ENCODE measurements at places on chromosomes 16 and 17.

DNA sequence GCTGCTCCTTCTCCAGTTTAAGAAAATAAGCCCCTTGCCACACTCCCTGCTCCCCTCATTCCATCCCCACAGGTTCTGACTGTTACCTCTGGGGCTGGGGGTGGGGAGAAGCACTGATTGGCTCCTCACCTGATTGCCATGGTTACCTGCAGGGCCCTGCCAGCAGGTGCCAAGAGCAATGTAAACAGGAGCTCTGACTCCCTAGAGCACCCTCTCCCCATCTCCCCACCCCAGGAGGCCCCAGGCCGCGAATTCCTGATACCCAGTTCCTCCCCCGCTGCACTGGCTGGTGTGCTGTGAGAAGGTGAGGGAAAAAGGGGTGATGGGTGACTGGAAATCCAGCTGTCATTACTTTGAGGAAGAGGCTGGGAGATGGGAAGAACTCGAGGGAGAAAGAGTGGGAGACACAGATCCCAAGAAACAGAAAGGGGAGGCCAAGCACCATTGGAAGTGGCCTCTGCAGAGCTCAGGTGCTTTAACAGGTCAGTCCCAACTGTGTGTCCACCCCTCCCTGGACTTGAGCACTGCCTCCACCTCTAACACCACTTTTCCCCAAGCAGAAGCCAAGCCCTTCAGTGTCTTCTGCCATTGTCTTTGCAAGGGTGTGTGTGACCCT, 4.5 kb downstream of the PCGF2 start:
- DNase-seq, result no peak

DNA sequence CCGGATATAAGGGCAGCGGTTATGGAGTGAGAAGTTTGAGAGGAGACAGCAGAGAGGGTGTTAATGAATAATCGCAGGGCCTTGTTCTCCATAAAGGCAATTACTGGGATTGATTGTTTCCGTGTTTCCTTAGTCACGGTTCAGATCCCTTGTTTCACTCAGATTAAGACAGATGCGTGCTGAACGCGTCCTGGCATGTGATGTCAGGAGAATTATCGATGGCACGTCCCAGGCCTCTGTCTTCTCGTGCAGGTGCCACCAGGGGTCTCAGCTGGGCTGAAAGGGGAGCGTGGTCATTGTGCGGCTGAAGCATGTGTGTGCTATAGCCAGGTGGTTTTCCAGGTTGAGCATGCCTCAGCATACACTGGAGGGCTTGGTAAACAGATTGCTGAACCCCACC, 142.4 kb upstream of the NOL11 start:
- DNase-seq, result no peak

DNA sequence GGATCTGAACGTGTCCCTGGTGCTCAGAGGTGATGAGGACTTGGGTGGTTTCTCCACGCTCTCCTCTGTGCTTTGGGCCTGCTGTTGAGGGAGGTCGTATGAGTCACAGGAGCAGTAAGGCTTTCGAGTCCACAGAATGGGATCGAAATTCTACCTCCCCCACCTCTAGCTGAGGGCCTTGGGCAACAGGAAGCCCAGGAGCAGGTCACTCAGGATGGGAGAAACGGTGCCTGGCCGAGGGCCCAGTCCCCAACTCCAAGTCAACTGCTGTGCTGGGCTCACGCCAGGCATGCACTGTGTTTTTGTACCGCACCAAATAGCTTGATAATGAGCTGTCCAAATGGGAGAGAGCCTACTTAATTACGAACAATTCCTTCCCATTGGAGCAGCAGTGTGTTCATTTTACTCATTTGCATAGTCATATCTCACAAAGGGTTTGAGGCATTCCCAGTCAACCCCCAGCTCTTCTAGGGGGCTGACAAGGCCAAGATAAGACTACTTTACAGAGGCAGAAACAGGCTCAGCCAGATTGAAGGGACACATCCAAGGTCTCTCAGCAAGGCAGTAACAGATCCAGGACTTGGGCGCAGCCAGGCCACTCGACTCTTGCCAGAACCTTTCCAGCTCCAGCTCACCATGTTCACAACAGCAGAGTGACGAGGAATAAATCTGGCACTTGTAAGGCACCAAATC, 53.6 kb downstream of the WNT3 start:
- no peak for DNase-seq

DNA sequence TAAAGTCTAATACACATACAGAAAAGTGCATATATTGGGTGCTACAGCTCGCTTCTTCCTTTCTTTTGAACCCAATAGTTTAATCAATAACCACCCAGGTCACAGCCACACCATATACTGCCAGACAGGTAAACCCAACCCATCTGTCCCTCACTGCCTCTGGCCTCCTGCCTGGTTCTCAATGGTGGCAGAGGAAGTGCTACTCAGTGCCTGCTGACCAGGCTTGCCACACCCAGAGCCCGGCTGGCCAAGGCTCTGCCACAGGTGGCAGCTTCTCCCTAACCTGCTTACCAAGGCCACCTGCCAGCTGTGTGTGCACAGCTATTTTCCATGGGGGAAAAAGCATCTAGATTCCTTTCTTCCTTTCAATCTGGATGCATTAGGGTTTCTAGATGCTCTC, 584 bp downstream of the PMP22 start:
- DNase-seq, result no peak

- DNase-seq, result no peak
These were observed 5.4 kb upstream of the FSCN2 start for GRCh38 chr17:81522491-81523401.

- no peak for DNase-seq
These were observed 28.9 kb upstream of the GNA13 start for GRCh38 chr17:65085397-65085796.

DNA sequence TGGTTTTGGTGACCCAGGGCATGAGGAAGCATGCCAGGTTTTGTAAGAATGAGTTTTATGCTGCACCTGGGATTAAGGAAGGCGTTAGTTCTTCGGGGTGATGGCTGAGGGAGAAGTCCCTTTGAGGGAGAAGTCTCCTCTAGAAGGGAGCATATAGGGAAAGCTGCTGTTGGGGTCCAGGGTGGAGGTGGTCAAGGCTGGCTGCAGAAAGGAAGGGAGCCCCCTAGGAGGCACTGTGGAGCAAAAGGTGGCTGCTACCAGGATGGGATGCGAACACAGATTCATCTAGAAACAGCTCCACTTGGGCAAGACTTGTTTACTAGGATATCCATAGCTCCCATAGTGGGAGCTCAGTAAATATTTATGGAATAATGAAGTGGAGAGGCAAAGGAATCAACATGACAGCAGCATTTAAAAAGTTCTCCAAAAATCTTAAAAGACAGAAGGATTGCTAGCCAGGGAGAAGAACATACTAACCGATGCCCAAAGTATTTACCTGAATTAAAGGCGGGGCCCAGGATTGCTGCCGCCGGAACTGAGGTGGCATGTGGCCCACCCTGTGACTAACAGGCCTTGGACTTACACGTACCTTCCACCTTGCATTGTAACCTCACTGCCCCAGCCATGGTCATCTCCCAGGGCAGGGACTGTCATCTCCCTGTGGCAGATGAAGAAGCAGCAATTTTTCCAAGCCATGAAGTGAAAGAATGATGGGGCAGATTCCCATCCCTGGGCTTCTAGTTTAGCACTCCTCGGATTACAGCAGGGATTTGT, 7.1 kb upstream of the LPCAT2 start:
- DNase-seq, result no peak

- DNase-seq, result no peak
These were observed 3.2 kb upstream of the ASB16 start for GRCh38 chr17:44167181-44167861.

- DNase-seq, result no peak
These were observed 69.0 kb downstream of the MRM3 start for GRCh38 chr17:850851-851763.

DNA sequence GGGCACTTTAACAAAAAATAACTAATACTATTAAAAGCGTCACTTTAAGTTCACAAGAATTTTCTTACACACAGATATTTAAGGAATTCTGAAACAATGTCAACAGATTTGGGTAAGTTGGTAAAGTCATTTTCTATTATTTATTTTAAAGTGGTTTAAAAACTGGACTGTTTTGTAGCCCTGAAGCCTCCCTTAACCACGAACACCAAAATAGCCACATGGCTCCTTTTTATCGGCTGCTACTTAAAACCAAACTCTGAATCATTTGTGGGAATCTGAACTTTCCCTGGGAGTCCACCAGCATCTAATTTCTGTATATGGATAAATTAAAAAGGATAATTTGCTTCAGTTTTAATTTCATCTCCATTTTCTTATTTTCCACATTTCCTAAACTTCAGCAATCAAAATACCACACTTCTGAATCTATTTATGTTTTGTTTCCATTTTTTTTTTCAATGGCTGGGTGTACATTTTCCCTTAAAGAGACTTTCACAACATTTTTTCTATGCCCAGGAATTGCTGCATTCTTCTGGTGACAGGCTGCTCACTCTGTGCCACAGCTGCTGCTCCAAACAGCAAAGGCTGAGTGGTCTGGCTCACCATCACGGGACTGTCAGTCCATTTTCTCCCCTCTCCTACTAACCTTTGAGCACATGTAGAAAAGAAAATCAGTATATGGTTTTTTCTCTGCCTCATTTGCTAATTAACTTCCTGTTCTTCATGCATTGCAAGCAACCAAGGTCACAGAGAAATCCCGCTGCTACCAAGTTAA, 255.5 kb upstream of the KCNJ16 start:
- no peak for DNase-seq

GRCh38 chr17:14590459-14591250, 289.8 kb downstream of the HS3ST3B1 start:
- DNase-seq, result no peak

DNA sequence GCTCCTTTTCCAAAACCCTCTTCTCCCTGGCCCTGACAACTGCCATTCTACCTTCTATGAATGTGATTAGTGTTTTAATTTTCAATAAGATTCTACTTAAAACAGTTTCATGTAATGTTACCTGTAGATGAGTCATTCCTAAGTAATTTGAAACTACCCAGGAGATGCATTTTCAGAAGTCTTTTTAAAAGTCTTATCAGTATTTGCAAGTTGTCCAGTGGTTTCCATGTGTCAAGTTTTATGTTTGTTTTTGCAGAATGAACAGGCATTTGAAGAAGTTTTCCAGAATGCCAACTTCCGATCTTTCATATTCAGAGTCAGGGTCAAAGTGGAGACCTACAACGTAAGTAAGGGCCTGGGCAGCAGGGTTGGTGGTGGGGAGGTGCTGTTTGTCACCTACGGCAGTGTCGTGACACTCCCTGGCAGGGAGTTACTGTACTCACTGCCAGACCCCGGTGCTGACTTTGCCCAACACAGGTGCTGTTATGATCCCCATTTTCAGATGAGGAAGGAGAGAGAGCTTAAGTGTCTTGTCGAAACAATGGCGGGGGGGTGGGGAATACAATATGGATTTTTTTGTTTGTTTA, 65.0 kb downstream of the RPA1 start:
- DNase-seq, result no peak

DNA sequence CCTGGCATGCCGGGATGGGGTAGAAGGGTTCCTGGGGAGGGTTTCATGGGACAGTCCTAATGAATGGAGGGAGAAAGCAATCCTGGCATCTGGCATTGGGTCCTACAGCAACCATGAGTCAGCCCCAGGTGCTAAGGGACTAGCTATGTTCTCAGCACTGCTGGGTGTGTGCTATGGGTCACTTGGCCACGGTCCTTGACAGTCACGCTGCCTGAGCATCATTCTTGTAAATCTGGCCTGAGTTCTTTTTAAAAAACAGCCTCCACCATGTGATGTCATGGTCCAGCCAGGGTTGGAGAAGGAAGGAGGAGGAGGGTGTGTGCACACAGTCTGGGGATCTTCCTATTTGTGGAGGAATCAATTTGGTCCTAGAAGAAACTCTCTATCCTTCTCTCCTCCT, 6.2 kb upstream of the RAMP2 start:
- no peak for DNase-seq

DNA sequence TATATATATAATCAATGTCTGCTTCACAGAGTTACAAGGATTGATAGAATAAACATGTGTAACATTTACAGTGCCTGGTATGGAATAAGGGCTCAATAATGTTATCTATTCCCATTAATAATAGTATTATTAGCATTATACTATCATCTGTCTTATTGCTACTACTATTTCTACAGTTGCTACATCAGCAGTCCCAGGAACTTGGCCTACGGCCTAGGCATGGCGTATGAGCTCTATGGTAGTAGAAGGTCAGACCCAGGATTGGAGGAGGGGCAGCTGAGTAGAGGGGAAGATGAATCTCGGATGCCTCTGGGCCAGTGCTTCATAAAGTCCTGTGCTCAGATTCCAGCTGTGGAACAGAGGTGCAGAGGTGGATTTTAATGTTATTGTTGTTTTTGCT, 146.3 kb upstream of the TBX2 start:
- no peak for DNase-seq

DNA sequence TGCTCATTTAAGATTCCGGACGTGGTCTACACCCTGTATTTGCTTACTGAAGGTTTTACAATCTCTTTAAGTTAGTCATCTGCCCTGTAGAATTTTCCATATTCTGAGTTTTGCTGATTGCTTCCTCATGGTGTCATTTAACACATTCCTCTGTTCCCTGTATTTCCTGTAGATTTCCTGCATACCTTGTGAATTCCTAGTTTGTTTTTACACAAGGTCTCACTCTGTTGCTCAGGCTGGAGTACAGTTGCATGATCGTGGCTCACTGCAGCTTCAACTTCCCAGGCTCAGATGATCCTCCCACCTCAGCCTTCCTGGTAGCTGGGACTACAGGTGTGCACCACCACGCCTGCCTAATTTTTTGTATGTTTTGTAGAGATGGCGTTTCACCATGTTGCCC, 66.8 kb downstream of the CMIP start:
- DNase-seq, result no peak

GRCh38 chr17:69314246-69315065, 12.5 kb downstream of the ABCA5 start:
- DNase-seq, result no peak

DNA sequence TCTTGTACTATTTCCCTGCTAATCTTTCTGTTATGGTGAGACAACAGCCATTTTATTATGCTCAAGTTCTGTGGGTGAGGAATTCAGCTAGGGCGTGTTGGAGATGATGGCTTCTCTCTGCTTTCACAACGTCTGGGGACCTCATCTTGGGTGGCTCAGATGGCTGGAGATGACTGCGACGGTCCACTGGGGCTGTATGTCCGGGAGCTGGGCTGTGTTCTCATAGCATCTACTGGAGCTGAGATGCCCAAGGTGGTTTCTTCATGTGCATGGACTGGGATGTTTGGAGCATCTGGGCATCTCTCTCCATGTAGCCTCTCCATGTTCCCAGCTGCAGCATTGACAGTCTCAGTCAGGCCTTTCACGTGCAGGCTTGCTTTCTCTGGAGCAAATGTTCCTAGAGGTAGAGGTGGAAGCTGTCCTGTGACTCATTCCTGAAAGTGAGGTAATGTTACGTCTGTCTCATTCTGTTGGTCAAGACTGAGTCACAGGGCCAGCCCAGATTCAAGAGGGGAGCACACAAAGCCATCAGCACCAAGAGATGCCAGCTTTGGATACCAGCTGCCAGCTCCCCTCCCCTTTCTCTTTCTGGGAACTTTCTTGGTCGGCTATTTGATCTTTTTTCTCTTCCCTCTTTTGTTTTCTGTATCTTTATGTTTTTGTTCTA, 96.2 kb downstream of the RAP1GAP2 start:
- DNase-seq, result no peak

GRCh38 chr17:64131606-64132270, 1.8 kb upstream of the ERN1 start:
- DNase-seq, result no peak

Measured in stimulated activated CD4-positive, alpha-beta T cell treated with anti-CD3 and anti-CD28 coated beads, Interleukin-2, amount 100 ng/mL, for 48 hours (primary cell).